ENCODE measurements at places on chromosomes 2 and 18. TPM values are rescaled to one million over a fixed set of nuclear protein-coding genes. Genes with fewer than 3 reads are reported as not detected.

The ANKRD39 gene
- 4.3 TPM for total RNA-seq

The PSTPIP2 gene
- total RNA-seq: 27.9 TPM

The SLC14A1 gene
- 2.5 TPM for total RNA-seq

The UBE2F gene
- 80.8 TPM for total RNA-seq

The RND3 gene
- total RNA-seq: 0.42 TPM

The CLIP4 gene
- 71.7 TPM for total RNA-seq

The GPAT2 gene
- 1.3 TPM for total RNA-seq

The NAT8 gene
- total RNA-seq: not detected

The ELOA2 gene
- total RNA-seq: under 0.01 TPM

The RPL31 gene
- total RNA-seq: 2,030 TPM

The RIT2 gene
- total RNA-seq: not detected

The PAIP2B gene
- total RNA-seq: 1.4 TPM

The FBXO48 gene
- 0.52 TPM for total RNA-seq

The GBX2 gene
- not detected for total RNA-seq

The VWA3B gene
- total RNA-seq: not detected

The FTCDNL1 gene
- total RNA-seq: 1.7 TPM

The SERPINB7 gene
- total RNA-seq: not detected

The C1QL2 gene
- total RNA-seq: not detected

The TANC1 gene
- 0.21 TPM for total RNA-seq

The FBLN7 gene
- total RNA-seq: 7.8 TPM

The FSIP2 gene
- 0.10 TPM for total RNA-seq

The SPR gene
- total RNA-seq: 1.2 TPM

The ERLEC1 gene
- 27.3 TPM for total RNA-seq

The RASGRP3 gene
- total RNA-seq: 31.5 TPM

The IFIH1 gene
- 78.0 TPM for total RNA-seq

The KCNJ13 gene
- total RNA-seq: not detected

The CYTIP gene
- total RNA-seq: 766 TPM

The ASXL2 gene
- 4.4 TPM for total RNA-seq

The UNC80 gene
- not detected for total RNA-seq

The TRAK2 gene
- total RNA-seq: 34.3 TPM

The TYMS gene
- total RNA-seq: 0.63 TPM

The SULT1C4 gene
- 0.21 TPM for total RNA-seq

The SUPT7L gene
- 75.5 TPM for total RNA-seq

The LYPD1 gene
- total RNA-seq: not detected

The SERPINB2 gene
- 143 TPM for total RNA-seq

The NEU4 gene
- 8.5 TPM for total RNA-seq

The PROC gene
- 0.84 TPM for total RNA-seq

The CRYBA2 gene
- total RNA-seq: not detected

The CHRNG gene
- total RNA-seq: not detected

The GKN2 gene
- total RNA-seq: not detected

The ACP1 gene
- total RNA-seq: 115 TPM

The FNDC4 gene
- total RNA-seq: 0.10 TPM

The SCN2A gene
- total RNA-seq: under 0.01 TPM

The SNED1 gene
- total RNA-seq: 8.2 TPM

The STARD6 gene
- total RNA-seq: not detected

The COL4A3 gene
- total RNA-seq: 2.4 TPM

The REG3A gene
- total RNA-seq: not detected
